Activated naive CD4-positive, alpha-beta T cell treated with anti-CD3 and anti-CD28 coated beads, Interleukin-2, amount 10 ng/mL, durations not matched to agents 7 days and 5 days (primary cell): ENCODE measurements at places on chromosomes 2 and 18.

DNA sequence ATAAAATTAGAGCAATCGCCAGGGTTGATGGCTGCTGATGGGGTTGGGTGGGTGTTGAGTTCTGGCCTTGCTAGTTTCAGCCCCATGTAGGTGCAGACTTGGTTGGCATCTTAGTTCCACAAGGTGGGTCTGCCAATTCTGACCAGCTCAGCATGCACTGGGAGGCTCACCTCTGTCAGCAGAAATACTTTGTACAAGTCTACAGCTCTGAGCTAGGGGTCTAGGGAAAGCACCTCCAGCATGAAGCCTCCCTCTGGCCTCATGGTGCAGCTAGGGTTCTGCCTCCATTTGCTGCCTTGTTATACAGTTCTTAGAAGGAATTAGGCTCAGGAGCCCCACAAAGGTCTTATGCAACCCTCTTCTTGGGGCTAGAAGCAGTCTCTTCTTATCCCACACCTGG is 278.9 kb upstream of the HDAC4 start:
- no peaks in the 10 kb centered on the region for H3K36me3 ChIP-seq
- no peak overlapping the region for H3K4me3 ChIP-seq
- no peak overlapping the region for H3K27ac ChIP-seq
- H3K4me1 ChIP-seq: no peaks in the 10 kb centered on the region
- no peak for DNase-seq
- peaks cover 36% of the 10 kb centered on the region for H3K27me3 ChIP-seq

- no peak overlapping the region for H3K4me3 ChIP-seq
- H3K27me3 ChIP-seq: peaks cover 52% of the 10 kb centered on the region
- no peak for DNase-seq
- H3K4me1 ChIP-seq: peaks cover 6% of the 10 kb centered on the region
- peak overlapping the region; percentile 65 for H3K27ac ChIP-seq
- no peaks in the 10 kb centered on the region for H3K36me3 ChIP-seq
Observed at GRCh38 chr2:241550616-241551580, 7.6 kb upstream of the BOK start.

GRCh38 chr2:95349568-95350322 is 52.6 kb downstream of the KCNIP3 start:
- no peak overlapping the region for H3K27ac ChIP-seq
- peaks cover 55% of the 10 kb centered on the region for H3K27me3 ChIP-seq
- peaks cover 7% of the 10 kb centered on the region for H3K4me1 ChIP-seq

DNA sequence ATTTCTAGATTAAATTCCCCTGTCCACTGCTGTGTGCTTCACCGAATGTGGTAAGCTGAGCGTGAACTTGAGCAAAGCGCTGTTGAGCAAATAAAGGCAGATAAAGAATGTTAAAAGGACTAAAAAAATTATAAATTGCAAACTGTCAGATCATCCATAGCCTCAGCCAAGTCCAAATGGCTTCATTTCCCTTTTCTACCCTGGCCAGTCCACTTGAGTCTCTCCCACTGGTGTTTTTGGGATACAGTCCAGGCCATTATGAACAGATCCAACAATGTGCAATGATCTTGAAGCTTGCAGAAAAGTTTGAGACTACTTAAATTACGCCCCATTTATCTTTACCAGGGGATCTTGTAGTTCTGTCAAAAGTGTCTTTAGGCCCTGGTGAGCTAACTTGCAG is 254.6 kb upstream of the PIK3C3 start:
- peaks cover 3% of the 10 kb centered on the region for H3K4me1 ChIP-seq
- H3K27ac ChIP-seq: no peak overlapping the region
- DNase-seq: no peak
- H3K27me3 ChIP-seq: no peaks in the 10 kb centered on the region
- H3K4me3 ChIP-seq: no peak overlapping the region

GRCh38 chr18:68072744-68073143 is 556.2 kb upstream of the DSEL start:
- no peaks in the 10 kb centered on the region for H3K36me3 ChIP-seq
- no peaks in the 10 kb centered on the region for H3K27me3 ChIP-seq
- H3K4me1 ChIP-seq: no peaks in the 10 kb centered on the region
- DNase-seq: no peak

DNA sequence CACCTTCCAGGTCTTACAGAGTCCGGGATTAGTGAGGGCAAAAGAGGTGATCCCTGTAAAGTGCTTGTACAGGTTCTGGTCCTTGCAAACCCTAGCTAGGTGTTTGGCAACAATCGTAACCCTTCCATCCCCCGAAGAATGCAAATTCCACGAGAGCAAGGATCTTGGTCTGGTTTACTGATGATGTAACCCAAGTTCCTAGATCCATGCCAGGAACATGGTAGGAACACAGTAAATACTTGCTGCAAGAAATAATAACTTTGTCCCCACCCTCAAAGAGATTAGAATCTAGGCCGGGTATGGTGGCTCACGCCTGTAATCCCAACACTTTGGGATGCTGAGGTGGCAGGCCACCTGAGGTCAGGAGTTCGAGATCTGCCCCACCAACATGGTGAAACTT is 6.8 kb upstream of the NEU2 start:
- H3K27me3 ChIP-seq: peaks cover 17% of the 10 kb centered on the region
- H3K27ac ChIP-seq: no peak overlapping the region
- no peak for DNase-seq
- no peak overlapping the region for H3K4me3 ChIP-seq

DNA sequence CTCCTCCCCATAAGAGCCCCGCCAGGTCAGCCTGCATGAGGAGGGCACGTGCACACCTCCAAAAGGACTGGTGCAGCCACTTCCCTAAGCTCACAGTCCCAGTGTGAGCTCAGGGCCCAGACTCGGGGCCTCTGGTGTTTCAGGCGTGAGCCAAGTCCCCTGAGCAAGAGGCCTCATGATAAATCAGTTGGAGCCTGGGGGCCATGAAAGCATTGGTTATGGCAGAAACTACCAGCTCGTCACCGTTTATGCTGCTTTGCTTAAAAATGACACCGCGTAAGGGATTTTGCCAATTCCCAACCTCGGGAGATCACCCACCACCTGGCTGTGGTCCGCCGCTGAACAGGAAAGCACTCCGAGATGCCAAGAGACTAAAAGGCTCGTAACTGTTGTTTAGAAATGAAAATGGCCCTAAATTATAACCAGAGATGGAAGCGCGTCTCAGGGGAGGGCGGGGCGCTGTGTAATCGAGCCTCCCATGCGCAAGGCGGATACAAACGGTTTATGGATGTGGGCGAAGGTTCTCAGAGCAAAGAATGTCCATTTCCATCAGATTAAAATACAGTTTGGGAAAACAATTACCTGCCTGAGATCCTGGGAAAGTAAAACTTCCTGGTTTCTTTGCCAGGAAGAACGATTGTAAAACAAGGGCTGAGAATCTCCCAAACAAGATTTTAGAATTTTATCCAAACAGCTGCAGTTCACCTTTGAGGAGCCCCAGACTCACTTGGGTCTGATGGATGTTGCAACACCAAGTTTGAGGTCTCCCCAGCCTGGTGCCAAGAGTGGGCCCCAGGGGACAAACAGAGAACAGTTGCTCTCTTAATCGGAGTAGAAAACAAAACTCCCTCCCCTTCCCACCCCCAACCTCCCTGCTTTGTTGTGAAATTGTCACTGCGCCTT is 141.4 kb downstream of the BCL2 start:
- H3K27me3 ChIP-seq: no peaks in the 10 kb centered on the region
- H3K36me3 ChIP-seq: peaks cover 56% of the 10 kb centered on the region
- no peak overlapping the region for H3K27ac ChIP-seq
- DNase-seq: no peak
- H3K4me1 ChIP-seq: peaks cover 38% of the 10 kb centered on the region

DNA sequence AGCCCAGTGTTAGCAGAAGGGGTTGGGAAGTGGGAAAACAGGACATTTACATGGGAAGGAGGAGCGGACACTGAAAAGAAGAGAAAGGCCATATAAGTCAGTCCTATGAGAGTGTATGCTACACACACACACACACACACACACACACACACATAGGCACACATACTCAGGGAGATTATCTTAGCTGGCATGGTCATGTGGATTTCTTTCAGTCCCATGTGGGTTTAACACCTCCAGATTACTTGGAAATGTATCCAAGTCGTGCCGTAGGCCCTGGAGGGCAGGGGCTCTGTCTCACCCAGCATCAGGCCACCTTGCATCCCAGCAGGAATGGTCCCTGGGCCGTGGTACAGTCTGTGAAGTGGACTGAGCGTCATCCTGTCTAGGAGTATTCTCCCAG is 113.3 kb upstream of the CAPN13 start:
- no peak overlapping the region for H3K27ac ChIP-seq
- H3K4me1 ChIP-seq: no peaks in the 10 kb centered on the region
- no peaks in the 10 kb centered on the region for H3K27me3 ChIP-seq
- no peaks in the 10 kb centered on the region for H3K36me3 ChIP-seq

- H3K27ac ChIP-seq: no peak overlapping the region
- DNase-seq: no peak
- H3K36me3 ChIP-seq: no peaks in the 10 kb centered on the region
Observed at GRCh38 chr2:12097859-12098258, 351.4 kb downstream of the LPIN1 start.

DNA sequence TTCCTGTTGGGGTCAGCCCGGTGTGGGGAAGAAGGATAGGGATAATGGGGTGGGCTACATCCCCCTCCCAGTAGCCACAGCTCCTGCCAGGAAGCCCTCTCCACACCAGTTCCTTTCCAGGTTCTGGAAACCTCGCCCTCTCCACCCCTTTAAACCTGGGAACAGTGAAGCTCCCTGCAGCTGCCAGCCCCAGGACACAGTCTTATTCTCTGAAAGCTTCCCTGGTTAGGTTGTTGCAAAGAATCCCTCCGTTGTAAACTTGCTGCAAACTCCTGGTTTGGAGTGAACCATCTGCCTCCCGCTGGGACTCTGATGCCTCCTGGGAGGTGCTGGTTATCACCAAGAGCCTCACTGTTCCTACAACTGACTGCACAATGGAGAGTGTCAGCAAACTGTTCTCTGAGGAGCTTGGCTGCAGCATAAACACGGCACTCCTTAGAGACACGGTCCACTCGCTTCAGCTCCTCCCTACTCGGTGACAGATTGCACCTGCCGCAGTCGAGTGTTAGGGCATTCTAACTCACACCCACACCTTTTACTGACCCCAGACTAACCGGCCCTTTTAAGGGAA is 261.8 kb upstream of the RAB6C start:
- no peaks in the 10 kb centered on the region for H3K36me3 ChIP-seq
- H3K27ac ChIP-seq: no peak overlapping the region
- no peak for DNase-seq
- H3K4me1 ChIP-seq: no peaks in the 10 kb centered on the region
- no peak overlapping the region for H3K4me3 ChIP-seq

DNA sequence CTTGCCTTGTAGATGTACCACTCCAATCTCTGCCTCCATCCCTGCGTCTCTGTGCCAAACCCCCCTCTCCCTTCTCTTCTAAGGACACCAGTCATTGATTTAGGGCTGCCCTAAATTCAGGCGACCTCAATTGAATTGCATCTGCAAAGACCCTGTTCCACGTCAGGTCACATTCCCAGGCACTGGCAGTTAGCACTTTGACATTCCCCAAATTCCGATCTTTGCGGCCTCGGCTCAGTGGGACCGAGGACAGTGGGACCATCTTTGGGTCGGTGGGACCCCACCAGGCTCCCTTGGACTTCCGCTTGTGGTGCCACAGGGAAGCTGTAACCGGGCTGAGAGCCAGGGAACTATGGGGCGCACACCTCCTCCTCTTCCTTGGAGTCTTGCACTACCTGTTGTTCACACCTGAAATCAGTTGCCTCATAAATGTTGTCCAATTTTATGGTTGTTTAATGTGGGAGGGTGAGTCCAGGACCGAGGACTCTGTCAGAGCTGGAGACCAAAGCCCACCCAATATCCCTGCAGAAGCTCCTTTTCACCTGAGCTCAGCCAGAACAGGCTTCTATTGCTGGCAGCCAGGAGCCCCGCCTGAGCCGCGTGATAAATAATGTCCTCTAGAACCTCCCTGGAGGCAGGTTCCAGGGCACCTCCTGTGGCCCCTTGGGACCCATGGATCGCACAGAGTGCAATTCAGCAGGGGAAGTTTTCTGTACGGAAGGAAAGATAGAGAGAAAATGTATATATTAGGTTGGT is 271.6 kb downstream of the EIPR1 start:
- H3K4me1 ChIP-seq: no peaks in the 10 kb centered on the region
- H3K27ac ChIP-seq: no peak overlapping the region
- no peak for DNase-seq
- no peaks in the 10 kb centered on the region for H3K36me3 ChIP-seq

DNA sequence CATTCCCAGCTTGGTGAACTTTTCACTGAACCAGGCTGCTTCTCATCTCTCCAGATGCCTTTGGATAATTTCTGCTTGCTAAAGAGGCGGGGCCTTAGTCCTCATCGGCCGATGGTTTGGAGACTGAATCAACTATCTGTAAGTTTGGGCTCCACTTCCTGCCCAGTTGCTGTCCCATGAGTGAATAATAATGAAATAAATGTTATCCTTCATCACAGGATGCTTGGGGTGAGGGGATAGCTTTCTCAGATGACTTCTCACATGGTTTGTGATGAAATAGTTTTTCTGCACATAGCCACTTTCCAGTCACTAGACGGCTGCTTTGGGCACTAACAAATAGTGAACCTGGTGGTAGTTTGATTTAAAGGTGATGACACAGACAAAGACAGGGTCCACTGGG is 376.6 kb upstream of the TRIB2 start:
- DNase-seq: no peak
- H3K27ac ChIP-seq: no peak overlapping the region
- H3K27me3 ChIP-seq: no peaks in the 10 kb centered on the region

DNA sequence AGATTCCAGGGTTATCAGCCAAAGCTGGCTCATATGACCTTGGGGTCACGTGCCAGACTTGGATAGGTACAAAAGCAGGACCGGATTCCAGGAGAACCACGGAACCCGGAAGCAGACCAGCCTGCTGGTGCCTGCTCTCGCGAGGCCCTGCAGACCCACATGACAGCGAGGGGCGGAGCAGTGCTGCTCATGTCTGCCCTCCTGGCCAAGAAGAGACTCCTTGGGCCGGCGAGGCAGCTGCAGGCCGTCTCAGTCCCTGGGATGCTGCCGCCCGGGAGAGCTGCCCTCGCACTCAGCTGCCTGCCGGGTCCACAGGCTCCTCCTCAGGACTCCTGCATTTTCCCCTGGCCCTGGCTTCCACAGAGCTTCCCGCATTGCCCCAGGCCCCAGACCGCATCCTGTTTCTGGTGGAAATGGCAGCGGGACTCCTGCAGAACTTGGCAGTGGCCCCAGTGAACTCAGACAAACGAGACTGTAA is 739.5 kb downstream of the SOCS6 start:
- no peak overlapping the region for H3K27ac ChIP-seq
- H3K36me3 ChIP-seq: no peaks in the 10 kb centered on the region
- H3K4me3 ChIP-seq: no peak overlapping the region

DNA sequence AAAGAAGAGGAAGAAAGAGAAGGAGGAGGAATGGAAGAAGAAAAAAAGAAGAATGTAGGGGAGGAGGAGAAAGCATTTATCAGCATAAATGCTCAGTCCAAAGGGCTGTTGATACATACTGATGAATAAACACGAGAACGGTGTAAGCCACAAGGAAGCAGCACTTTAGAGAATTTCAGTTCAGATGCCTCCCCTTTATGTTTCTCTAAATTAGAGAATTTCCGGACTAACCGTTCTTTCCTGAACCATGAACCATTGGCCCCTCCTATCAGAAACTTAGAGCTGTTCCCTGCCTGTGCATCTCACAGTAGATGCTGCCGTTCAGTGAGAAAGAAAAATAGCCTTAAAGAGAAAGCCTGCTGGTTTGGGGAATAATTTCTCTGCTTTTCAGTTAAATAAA is 49.2 kb upstream of the TUBA3D start:
- no peak overlapping the region for H3K27ac ChIP-seq
- H3K4me3 ChIP-seq: no peak overlapping the region
- DNase-seq: no peak
- peaks cover 83% of the 10 kb centered on the region for H3K27me3 ChIP-seq
- H3K36me3 ChIP-seq: no peaks in the 10 kb centered on the region
- peaks cover 11% of the 10 kb centered on the region for H3K4me1 ChIP-seq
